ENCODE measurements at places on chromosomes 3 and 15.

- no peak for DNase-seq
Measured at GRCh38 chr3:175479175-175479574, 620.0 kb downstream of the NAALADL2 start.

GRCh38 chr15:79887054-79887930 lies 9.5 kb downstream of the MTHFS start:
- DNase-seq, result no peak

DNA sequence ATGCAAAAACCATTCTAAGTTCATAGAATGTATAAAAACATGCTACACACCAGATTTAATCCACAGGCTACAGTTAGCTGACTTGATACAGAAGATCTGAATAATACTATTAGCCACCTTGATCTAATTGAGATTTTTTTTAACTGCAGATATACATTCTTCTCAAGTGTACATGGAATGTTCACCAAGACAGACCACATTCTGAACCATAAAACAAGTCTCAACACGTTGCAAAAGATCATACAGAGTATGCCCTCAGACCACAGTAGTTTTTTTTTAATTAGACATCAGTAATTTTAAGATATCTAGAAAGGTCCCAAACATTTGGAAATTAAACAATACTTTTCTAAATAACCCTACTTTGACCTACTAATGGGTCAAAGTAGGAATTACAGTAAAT lies 83.3 kb downstream of the FGF7 start:
- no peak for DNase-seq

DNA sequence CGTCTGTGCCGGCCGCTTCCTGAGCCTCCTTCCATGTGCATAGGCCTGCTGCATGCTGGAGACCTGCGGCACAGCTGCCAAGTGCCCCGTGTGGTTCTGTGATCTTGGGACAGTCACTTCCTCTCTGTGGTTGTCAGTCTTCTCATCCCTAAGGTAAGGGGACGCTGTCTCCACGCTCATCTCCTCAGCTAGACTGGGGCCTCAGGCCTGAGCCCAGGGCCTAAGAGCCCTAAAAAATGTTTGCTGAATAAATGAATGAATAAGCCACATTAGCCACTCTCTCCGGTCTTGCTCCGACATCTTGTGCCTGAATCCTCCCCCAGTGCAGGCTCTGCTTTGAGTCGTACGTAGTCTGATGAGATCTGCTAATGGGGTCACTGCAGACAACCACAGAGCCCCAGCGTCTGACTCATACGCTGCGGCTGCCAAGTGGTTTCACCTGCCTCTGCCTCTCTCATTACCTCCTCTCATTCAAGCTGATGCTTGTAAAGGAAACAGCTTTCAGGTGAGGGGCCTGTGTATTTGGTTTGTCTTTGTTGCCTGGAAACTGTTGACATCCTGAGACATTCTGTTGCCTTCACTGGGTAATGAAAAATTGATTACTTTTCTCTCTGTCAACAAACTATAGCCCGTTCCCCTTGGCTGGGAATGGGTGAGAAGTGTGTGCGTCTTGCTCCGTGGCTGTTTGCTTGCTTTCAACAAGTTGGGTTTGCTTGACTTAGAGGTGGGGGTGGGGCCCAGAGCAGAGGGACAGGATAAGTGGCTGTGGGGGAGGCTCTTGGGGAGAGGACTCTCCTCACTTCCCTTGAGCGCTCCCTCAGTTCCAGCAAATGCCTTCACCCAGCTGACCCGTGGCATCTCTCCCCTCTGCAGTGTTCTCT lies 15.9 kb downstream of the RPLP1 start:
- DNase-seq, result no peak
